Immature natural killer cell (primary cell): ENCODE measurements at places on chromosomes 3 and 15. TPM values are rescaled to one million over a fixed set of nuclear protein-coding genes. Genes with fewer than 3 reads are reported as not detected.

- DNase-seq = no peak
Measured at GRCh38 chr3:29176501-29176900, 104.4 kb upstream of the RBMS3 start.

DNA sequence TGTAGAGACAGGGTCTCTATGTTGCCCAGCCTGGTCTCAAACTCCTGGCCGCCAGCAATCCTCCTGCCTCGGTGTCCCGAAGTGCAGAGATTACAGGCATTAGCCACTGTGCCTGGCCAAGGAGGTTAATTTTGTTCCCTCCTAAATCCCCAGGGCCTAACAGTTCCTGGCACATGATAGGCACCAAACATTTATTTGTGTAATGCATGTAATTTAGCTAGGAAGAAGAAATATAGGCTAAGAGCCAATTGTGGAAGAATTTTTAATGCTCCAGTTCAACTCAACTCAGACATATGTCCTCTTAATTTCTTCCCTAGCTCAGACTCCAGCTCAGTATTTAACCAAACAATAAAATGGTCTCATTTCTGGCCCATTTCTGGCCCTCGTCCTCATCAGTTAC is 7.7 kb upstream of the ZNF592 start:
- no peak for DNase-seq

- DNase-seq = no peak
Measured at GRCh38 chr3:100954990-100955389, 38.2 kb downstream of the ABI3BP start.

- no peak for DNase-seq
Measured at GRCh38 chr3:171113716-171114115, 87.2 kb upstream of the SLC2A2 start.

GRCh38 chr3:50170689-50171088 is 15.6 kb downstream of the SEMA3F start:
- DNase-seq = no peak

- no peak for DNase-seq
Measured at GRCh38 chr15:92674347-92674746, 18.8 kb upstream of the FAM174B start.

DNA sequence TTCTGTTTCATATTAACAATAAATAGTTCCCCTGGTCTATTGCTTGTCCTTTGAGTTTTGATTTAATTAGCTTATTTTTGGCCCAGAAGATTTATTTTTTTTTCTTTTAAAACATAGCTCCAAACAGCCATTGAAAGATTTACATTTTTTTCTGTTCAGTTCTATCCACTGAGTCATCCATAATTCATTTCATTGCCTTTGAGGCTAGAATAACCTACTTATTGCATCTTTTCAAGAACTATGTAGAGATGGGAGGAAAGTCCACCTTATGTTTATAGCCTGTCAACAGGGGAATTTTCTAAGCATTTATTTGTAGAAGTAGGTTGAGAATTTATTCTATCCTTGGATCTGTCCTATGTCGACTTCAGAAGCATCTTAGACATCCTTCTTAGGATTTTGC is 53.4 kb upstream of the CHD2 start:
- DNase-seq = no peak

GRCh38 chr15:85116925-85117646 is 135.4 kb downstream of the PDE8A start:
- no peak for DNase-seq

DNA sequence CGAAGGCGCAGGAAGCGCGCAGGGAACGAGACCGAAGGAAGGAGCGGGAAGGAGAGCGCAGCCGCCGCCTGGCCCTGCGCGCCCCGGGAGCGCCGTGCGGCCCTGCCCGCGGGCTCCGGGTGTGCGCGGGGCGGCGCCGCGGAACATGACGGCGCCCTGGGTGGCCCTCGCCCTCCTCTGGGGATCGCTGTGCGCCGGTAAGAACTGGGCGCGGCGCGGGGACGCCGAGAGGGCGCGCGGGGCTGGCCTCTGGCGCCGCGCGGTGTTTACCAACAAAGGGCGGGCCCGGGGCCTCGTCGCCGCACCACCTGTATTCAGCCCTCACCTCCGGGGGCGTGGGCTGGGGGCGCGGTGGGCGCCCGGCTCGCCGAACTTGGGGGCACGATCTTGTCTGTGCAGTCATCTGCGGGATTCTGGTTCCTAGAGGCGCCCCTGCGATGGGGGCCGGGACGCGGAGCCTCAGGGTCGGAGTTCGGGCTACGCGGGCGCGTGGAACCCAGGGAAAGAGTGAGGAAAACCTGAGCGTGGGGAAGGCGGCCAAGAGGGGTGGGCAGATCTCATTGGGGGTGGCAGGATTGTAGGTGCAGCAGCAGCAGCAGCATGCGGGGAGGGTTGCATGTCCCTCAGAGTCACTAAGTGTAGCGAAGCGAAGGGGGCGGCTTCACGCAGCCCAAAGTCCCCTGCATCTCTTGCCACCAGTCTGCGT is 641 bp downstream of the ACVR2B start:
- DNase-seq = peak; percentile 17

DNA sequence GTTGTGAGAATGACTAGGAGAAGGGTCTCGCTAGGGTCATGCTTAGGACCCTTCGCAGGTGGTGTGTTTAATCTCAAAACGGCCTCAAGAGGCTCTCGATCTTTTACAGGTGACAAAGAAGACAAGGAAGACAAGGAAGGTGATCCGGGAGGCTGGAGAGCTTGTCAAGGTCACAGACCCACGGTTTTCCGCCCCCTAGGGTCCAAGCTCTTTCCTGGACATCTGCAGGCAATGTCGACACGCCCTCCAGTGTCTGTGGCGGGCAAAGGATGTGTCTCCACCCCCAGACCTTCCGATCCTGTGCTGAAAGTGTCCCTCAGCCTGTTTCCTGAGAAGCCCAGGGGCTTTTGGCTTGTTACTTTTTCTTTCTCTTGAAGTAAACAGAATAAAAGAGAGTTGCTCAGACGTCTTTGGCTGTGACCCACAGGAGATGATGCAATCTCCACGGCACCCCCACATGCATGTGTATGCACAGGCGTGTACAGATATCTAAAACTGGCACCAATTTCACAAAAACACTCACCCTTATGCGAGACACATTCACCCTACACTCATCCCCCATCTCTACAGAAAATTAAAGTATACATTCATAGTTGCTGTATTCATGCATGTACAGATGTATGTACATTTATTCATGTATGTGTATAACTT is 108.8 kb downstream of the KLF13 start:
- peak; percentile 92 for DNase-seq

GRCh38 chr3:124434176-124434575 is 296.1 kb upstream of the UMPS start:
- no peak for DNase-seq

GRCh38 chr15:57671636-57672035 is 34.9 kb upstream of the POLR2M start:
- DNase-seq = no peak

- no peak for DNase-seq
Measured at GRCh38 chr15:93479715-93480114, 390.7 kb upstream of the RGMA start.

- DNase-seq = no peak
Measured at GRCh38 chr15:71278989-71279756, 163.9 kb downstream of the THSD4 start.

- DNase-seq = no peak
Measured at GRCh38 chr3:49377483-49377882, 19.3 kb upstream of the GPX1 start.

- no peak for DNase-seq
Measured at GRCh38 chr3:23547905-23548650, 257.7 kb upstream of the UBE2E1 start.

- DNase-seq = no peak
Measured at GRCh38 chr3:123379041-123379830, 69.7 kb downstream of the ADCY5 start.

- peak; percentile 6 for DNase-seq
Measured at GRCh38 chr3:58009026-58009748, 965 bp downstream of the FLNB start.

DNA sequence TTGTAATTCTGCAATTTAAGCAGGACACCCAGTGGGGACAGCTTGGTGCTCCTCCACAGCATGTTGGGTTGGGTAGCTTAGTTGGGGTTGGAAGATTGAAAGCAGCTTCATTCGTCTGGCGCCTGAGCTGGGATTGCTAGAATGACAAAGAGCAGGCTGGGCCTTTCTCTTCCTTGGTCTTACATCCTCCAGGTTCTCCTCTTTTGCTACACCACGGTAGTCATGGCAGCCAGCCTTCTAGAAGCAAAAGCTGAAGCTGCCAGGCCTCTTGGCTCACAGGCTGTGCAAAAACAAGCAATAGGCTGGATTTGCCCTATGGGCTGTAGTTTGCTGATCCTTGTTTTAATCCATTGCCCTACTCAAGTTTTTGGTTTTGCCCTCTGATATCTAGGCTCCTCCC is 3.2 kb upstream of the ANXA2 start:
- no peak for DNase-seq

GRCh38 chr3:41933154-41933676 is 28.7 kb downstream of the ULK4 start:
- DNase-seq = no peak

- DNase-seq = no peak
Measured at GRCh38 chr3:76859596-76859995, 180.3 kb upstream of the ROBO2 start.

DNA sequence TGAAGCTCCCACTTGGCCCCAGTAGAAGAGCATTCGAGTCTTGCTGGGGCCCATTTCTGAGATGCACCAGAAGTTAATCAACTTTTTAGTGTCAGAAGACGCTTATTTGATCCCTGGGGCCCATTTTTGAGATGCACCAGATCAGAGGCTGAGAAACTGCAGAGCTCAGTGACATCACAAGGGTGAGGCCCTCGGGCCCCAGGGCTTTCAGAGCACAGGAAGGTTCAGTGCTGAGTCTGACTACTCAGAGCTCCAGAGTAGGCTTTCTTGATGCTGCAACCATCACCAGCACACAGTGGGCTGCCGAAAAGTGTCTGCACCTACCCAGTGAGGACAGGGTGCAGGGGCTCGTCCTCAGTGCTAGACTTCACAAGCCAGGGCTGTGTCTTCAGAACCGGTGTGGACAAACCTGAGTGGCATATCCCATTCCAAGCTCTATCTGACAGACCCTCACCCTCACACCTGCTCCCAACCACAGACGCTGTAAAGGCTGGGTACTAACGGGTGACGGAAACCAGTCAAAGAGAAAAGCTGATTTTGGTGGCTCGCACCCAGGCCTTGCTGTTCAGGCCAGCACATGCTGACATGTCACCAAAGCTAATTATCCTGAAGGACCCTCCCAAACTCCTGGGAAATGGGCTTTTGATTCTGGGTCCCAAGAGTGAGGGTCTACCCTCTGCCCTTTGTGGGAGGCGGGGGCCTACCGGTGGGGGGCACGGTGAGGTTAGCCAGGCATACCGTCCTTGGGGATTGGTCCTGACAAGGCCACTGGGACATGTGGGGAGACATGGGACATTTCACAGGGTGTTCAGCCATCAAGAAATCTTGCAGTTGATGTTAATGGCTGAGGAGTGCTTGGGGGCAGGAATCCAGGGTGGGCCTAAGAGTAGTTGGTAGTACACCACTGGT is 83.0 kb downstream of the PDCD6IP start:
- no peak for DNase-seq

- no peak for DNase-seq
Measured at GRCh38 chr3:39396690-39397089, 9.8 kb upstream of the RPSA start.

The SETMAR gene
- polyA plus RNA-seq = 9.8 TPM

The CPN2 gene
- polyA plus RNA-seq = not detected

The PRR20G gene
- not detected for polyA plus RNA-seq

The CPNE9 gene
- 0.31 TPM for polyA plus RNA-seq

The PGBD4 gene
- 0.87 TPM for polyA plus RNA-seq

The GOLGA8K gene
- not detected for polyA plus RNA-seq

The GNAT1 gene
- polyA plus RNA-seq = not detected

The ATP8B4 gene
- 10.8 TPM for polyA plus RNA-seq

The SUCLG2 gene
- polyA plus RNA-seq = 49.4 TPM

The PLSCR2 gene
- polyA plus RNA-seq = not detected

The EXD1 gene
- polyA plus RNA-seq = not detected

The AADACL2 gene
- not detected for polyA plus RNA-seq

The CFAP92 gene
- not detected for polyA plus RNA-seq

The PLCB2 gene
- 24.2 TPM for polyA plus RNA-seq
